ENCODE measurements at places on chromosomes 5 and 9. TPM values are rescaled to one million over a fixed set of nuclear protein-coding genes. Genes with fewer than 3 reads are reported as not detected.

The TTC39B gene
- 26.6 TPM for total RNA-seq

The PCDHGA11 gene
- total RNA-seq: 11.1 TPM

GRCh38 chr5:962386-962785, 46.2 kb upstream of the NKD2 start:
- no peaks in the 10 kb centered on the region for H3K27me3 ChIP-seq
- no peak overlapping the region for H3K27ac ChIP-seq
- H3K36me3 ChIP-seq: no peaks in the 10 kb centered on the region
- no peak for DNase-seq

DNA sequence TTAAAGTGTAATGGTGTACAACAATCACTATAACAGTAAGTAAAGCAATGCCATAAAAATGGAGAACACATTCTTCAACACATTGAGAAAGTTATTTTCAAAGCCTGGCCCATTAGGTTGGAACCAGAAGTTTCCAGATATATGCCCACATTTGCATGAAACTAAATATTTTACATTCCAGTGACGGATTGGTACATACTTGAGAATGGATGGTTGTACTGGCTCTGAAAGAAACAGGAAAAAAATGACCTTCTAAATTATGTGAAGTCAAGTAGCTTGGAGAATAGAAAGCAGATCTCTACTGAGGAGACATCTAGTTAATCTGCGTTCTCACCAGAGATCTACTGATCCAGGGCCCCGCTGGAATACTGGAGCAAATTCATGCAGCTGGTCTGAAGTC, 1037.0 kb downstream of the NR2F1-AS1 start:
- H3K36me3 ChIP-seq: no peaks in the 10 kb centered on the region
- no peaks in the 10 kb centered on the region for H3K27me3 ChIP-seq
- H3K27ac ChIP-seq: no peak overlapping the region
- peak; percentile 41 for DNase-seq
- H3K4me3 ChIP-seq: no peak overlapping the region

DNA sequence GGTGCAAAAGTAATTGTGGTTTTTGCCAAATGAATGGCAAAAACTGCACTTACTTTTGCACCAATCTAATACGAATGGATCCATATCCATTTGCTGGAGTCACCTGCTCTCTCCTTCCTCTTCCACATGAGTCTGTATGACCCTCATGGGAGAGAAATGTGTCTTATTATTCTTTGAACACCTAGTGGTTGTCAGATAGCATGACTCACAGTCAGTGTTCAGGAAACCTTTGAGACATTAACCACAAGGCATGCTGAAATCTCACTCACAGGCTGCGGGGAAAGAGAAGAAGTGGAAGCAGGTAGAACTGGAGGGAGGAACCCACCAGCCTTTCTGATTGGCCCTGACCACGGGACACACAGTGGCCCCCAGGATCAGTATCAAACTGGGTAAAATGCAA, 222.8 kb upstream of the KLF4 start:
- H3K4me3 ChIP-seq: no peak overlapping the region
- no peaks in the 10 kb centered on the region for H3K36me3 ChIP-seq
- no peak overlapping the region for H3K27ac ChIP-seq
- H3K4me1 ChIP-seq: no peaks in the 10 kb centered on the region
- H3K27me3 ChIP-seq: no peaks in the 10 kb centered on the region

DNA sequence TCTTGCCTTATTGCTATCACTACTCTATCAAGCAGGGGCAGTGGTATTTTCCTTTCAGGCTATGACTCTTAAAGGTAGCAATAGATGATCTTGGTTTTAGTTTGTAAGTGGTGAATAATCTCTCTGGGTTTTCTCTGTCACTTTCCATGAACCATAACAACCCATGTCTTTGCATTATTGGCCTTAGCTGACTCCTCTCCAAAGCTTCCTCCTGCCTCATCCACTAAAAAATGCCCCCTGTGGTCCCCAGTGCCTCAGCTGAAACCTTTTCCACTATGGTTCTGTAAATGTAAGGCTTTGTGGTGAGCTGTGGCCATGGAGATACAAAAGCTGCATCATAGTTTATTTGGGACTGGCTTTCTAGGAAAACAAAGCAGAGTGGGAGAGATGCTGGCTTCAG, 128.8 kb downstream of the GPBP1 start:
- H3K36me3 ChIP-seq: no peaks in the 10 kb centered on the region
- no peak for DNase-seq
- H3K4me3 ChIP-seq: no peak overlapping the region
- H3K27ac ChIP-seq: no peak overlapping the region
- no peaks in the 10 kb centered on the region for H3K27me3 ChIP-seq
- H3K4me1 ChIP-seq: peaks cover 13% of the 10 kb centered on the region

GRCh38 chr5:128241051-128241695, 157.6 kb downstream of the SLC12A2 start:
- H3K4me1 ChIP-seq: no peaks in the 10 kb centered on the region
- no peaks in the 10 kb centered on the region for H3K36me3 ChIP-seq
- H3K27ac ChIP-seq: no peak overlapping the region
- DNase-seq: no peak
- no peaks in the 10 kb centered on the region for H3K27me3 ChIP-seq

GRCh38 chr5:1108865-1109174, 3.0 kb downstream of the SLC12A7 start:
- H3K27ac ChIP-seq: peak overlapping the region; percentile 92
- H3K4me1 ChIP-seq: peaks cover 29% of the 10 kb centered on the region
- DNase-seq: no peak

DNA sequence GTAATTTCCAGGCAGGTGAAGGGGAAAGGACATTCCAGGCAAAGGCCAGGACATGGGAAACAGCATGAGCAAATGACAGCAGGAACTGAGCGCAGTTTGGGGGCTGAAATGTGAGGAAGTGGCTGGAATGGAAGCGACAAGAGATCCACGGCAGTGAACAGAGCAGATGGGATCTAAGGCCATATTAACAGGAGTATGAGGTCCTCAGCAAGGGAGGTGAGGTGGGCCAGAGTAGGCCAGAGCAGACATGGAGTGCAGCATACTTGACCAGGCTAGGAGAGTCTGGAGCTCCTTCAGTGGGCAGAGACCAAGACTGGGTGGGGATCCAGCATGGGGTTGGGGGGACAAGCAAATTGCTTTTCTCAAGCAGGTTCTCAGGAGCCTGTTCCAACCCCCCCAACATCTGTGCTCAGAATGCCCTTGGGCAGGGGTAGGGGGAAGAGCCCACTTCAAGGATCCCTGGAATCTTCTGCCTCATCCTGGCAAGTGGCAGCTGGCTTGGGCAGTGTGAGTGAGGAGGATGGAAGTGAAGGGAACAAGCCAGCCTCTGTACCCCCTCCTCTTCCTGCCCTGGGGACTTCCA, 34.5 kb downstream of the DAB2IP start:
- no peak overlapping the region for H3K27ac ChIP-seq
- peaks cover 4% of the 10 kb centered on the region for H3K36me3 ChIP-seq
- no peak for DNase-seq
- H3K4me3 ChIP-seq: no peak overlapping the region

DNA sequence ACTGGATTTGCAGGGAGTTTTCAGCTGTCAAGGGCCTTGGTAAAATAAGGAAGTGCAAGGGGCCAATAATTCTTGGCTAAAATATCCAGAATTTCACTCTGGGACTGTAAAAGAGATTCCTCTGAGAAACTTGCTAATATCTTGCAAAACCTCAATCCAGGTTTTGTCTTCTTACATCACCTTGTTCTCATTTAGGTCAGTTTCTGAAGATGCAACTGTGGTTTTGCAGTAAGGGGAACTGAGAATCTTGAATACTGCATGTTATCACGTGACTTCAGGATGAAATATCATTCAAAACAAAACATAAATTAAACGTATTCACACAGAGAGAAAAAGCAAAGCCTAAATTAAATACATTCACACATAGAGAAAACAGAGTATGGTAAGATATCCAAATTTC, 35.0 kb upstream of the RIC1 start:
- no peaks in the 10 kb centered on the region for H3K36me3 ChIP-seq
- no peak overlapping the region for H3K27ac ChIP-seq
- H3K4me1 ChIP-seq: no peaks in the 10 kb centered on the region
- DNase-seq: no peak
- H3K27me3 ChIP-seq: no peaks in the 10 kb centered on the region

DNA sequence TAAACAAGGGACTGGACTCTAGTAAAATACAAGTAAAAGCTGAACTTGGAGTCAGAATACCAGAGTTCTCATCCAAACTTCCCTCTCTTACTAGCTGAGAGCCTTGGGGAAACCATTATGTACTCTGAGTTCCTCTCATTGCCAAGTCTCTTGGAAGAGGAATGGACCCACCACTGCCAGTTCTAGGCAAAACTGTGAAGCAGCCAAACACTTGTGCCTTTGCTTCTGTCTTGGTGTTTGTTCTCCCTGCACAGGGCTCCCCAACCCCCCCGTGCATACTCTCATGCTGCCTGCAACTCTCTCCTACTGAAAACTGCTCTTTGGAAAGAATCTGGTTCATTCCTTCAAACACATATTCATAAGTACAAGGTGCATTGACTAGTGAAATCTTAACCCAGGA, 102.6 kb downstream of the PDZD2 start:
- H3K27me3 ChIP-seq: no peaks in the 10 kb centered on the region
- H3K4me1 ChIP-seq: peaks cover 22% of the 10 kb centered on the region
- H3K36me3 ChIP-seq: no peaks in the 10 kb centered on the region
- no peak overlapping the region for H3K27ac ChIP-seq
- H3K4me3 ChIP-seq: no peak overlapping the region

Data from lung (tissue), 17 donors.